ENCODE measurements at places on chromosomes 7 and 10.

- no peak for DNase-seq
Observed at GRCh38 chr7:140640060-140640637, 464 bp downstream of the DENND2A start.

- no peak for DNase-seq
Observed at GRCh38 chr10:67607472-67607871, 88.5 kb downstream of the CTNNA3 start.

GRCh38 chr7:2010101-2010500 is 222.6 kb downstream of the MAD1L1 start:
- DNase-seq, result no peak

DNA sequence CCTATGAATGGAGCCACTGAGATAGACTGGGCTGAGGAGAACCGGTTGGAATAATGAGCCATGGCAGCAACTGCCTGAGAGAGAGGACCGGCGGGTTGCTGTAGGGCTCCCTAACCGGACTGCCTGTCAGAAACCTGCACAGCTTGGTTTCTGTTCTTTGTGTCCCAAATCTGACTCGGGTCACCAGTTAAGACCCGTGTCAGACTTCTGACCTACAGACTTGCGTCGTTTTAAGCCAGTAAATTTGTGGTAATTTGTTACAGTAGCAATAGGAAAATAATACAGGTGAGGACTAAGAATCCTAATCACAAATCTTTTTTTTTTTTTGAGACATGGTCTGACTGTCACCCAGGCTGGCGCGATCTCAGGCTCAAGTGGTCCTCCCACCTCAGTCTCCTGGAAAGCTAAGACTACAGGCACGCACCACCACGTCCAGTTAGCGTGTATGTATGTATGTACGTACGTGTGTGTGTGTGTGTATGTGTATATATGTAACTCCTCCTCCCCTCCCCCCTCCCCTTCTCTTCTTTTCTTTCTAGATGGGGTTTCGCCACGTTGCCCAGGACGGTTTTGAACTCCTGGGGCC is 672 bp upstream of the DDX56 start:
- DNase-seq, result no peak
